ENCODE measurements at places on chromosomes 6 and 20.
A peak's percentile ranks its signal among the peaks of the same experiment; 100 is the strongest.

GRCh38 chr6:100446115-100447080 is 18.3 kb downstream of the SIM1 start:
- no peak for DNase-seq

GRCh38 chr6:170051229-170052172 is 239.4 kb downstream of the DLL1 start:
- no peak for DNase-seq

DNA sequence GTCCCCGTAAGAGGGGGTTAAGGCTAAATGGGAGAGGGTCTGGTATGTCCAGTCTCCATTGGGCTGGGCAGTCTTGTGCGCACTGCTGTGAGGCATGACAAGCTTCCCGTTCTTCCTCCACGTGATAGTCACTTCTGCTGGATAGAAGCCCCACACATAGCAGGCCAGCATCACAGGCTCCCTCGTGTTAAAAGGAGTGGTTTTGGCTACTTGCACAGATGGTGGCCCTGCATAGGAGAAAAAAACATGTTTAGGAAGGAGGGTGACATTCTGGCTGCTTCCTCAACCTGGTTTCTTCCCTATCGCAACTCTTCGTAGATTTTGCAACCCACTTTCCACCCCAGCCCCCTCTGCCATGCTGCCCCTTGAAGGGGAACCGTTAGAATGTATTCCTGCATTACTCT is 3.6 kb downstream of the HLA-DMB start:
- no peak for DNase-seq

DNA sequence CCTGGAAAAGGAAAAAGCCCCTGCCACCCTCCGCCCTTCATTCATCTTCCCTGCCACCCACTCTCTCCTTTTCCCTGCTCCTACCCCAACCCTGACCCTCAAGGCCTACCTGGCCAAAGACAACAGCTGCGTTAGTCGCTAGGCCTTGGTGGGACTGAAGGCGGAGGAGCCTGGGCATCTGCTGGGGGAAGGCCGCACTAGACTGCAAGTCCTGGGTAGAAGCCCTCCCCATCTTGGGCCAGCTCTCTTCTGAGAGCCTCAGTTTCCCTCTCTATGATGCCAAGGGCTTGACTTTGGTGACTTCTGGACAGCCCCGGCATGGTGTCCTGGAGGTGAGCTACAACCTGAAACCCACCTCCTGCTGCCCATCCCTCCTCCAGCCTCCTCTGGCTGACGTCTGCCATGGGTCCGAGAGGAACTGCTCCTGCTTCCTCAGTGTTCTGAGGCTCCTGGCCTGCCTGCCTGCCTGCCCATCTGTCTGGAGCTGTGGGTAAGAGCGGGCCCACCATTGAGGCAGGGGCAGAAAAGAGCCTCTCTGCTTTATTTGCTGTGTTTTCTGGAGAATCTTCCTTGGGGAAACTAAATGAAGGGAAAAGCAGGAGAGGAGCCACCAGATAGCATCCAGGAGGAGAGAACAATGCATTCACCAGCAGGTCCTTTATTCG is 7.5 kb upstream of the FOXC1 start:
- DNase-seq = no peak

DNA sequence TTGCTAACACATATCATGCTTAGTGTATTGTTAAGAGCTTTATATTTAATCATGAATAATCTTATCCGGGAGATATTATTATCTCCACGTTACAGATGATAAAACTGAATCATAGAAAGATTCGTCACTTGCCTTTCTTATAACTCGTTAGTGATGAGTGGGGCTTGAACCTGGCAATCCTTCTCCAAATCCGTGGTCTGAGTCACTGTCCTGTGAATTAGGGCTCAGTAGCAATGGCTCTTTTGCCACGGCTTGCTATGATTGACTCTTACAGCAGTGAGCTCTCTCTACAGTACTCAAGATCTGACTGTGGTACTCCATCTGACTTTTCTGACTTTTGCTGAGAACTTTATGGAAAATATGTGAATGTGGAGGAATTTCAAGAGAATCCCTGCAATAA is 246.9 kb downstream of the PACRG start:
- no peak for DNase-seq

- peak; percentile 60 for DNase-seq
These were observed 71.9 kb upstream of the CNR1 start for GRCh38 chr6:88238065-88238464.

DNA sequence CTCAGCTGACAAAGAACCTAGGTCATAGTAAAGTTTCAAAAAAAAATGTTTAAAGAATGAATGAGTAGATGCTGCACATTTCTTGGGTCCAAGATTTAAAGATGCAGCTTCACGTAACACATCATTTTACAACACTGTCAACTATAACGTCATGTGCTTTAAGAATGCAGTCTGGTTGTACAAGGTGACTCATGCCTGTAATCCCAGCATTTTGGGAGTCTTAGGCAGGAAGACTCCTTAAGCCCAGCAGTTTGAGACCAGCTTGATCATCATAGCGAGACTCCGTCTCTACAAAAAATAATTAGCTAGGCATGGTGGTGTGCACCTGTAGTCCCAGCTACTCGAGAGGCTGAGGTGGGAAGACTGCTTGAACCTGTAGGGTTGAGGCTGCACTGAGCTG is 21.9 kb downstream of the SLC17A5 start:
- no peak for DNase-seq

DNA sequence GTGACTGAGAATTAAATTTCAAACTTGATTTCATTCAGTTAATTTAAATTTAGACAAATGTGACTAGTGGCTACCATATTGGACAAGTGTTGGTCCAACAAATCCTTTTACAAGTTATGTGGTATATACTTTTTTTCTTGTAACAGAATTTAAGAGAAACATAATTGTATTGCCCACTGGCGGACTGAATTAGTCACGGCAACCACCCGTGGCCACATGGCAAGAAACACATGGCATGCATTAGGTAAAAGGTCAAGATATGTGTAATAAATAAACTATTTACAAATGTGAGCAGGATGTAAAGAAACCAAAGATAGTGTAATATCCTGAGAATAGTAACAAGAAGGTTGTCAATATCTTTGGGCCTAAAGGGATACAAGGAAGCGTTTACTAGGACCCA is 91.2 kb downstream of the LCA5 start:
- no peak for DNase-seq

DNA sequence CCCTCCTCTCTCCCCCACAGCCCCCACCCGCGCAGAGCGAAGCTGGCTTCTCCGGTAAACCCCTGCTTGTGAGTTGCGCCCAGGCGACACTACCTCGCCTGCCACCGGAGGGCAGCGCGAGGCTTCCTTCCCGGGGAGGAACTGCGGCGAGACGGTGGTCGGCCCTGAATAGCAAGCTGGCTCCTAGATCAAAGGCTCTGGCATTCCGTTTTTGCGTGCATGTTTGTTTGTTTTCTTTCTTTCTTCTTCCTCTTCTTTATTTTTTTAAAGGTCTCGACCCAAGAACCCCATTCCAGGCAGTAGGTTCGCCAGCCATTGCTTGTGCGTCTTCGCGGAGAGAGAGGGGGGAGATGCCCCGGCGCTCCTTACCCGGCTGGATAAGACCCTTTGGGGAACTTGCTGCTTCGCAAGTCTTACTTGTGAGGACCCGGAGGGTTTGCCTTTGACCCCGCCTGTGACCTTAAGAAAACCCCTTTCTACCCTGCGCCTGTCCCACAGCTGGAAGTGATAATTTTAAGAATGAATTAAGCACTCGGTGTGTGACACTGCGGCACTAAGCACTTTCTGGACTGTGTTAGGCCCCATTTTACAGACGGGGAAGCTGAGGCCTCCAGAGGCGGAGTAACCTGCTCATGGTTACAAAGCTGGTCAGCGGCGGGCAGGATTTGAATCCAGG is 92.7 kb upstream of the SIRPA start:
- DNase-seq = peak; percentile 75

DNA sequence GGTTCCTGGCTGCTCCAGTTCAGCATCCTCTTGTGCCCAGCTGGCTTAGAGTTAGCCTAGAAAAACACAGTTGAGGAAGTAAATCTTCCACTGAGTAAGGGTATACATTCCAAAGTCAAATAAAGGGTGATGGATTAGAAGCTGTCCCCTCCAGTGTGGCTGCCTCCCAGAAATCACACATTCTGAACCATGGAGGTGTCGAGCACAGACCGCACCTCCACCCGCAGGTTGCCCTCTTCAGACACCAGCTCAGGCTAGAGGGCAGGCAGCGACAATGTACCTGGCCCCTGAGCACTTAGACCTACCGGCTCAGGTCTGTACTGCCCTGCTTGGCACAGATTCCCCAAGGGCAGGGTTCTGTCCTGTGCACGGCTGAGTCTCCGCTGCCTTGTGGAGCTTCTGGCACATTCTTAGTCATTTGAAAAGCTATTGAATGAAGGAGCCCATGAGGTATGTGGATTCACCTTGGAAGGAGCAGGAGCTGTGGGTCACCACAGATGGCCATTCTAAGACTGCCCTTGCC is 118.1 kb downstream of the FAM120B start:
- no peak for DNase-seq

DNA sequence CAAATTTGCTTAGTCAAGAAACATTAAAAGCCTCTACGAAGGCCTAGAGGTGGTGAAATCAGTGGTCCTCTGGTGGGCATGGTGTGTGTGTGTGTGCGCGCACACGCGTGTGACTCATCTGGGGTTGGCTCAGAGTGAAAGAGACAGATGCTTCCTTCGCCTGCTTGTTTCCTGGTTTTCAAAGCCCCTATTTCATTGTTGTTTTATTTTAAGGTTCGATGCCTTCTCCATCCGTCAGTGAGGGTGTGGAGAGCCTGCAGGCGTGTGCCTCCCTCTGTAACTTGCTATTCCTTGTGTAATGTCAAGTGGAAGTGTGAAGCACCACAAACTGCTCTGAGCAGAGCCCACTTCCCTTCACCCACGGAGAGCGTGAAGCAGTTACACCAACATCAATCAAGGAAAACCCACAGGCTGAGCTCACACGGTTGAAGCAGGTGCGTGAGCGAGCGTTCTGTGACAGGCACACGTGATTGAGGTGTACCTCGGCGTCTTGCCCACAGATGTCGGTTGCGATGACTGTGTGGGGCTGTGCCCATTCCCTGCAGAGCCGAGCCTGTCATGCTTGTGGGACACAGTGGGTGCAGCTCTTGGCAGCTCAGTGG is 233.9 kb downstream of the PRL start:
- no peak for DNase-seq

DNA sequence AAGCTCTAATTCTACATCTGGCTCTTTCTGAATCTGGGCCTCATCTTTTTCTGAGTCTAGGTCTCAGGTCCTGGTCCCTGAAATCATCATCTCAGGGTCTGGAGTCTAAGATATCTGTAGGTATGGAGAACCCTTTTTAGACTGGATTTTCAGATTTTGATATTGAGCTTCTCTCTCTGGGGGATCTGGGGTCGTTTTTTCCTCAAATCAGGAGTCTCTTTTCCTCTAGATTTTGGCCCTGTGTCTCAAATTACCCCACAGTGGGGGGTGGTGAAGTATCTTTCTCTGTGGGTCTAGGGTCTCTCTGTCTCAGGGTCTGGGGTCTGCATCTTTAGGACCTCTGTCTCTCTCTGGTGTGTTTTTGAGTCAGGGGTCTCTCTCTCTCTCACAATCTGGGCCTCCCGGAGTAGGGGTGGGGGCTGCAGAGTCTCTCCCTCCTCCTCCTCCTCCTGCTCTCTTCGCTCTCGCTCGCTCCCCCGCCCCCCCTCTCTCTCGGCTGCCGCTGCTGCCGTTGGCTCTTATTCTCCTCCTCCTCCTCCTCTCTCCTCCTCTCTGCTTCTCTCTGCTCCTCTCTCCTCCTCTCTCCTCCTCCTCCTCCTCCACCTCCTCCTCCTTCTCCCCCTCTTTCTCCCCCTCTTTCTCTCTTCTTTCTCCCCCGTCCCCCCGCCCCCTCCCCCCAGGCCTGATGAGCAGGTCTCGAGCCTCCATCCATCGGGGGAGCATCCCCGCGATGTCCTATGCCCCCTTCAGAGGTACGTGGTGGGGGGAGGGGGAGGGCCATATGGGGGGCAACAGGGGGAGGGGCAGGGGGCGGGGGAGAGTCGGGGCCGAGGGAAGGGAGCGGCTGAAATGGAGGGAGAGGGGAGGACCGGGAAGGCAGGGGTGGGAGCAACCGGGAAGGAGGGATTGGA is at the start of gene SYNGAP1:
TSS of gene SYNGAP1 (plus strand) at position 486 of the 911 bp plus-strand sequence. CDS start at position 686, 200 bp downstream.
- no peak for DNase-seq

GRCh38 chr6:116327803-116328527 is 42.8 kb upstream of the DSE start:
- no peak for DNase-seq

DNA sequence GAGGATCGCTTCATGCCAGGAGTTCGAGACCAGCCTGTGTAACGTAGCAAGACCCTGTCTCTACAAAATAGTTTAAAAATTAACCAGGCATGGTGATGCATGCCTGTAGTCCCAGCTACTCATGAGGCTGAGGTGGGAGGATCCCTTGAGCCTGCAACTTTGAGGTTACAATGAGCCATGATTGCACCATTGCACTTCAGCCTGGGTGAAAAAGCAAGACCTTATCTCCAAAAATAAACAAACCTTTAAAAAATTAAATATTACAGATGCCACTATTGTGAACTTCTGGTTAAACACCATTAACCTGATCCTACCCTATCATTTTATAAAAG is 116.8 kb downstream of the ARHGAP18 start:
- no peak for DNase-seq

GRCh38 chr6:151141685-151142084 is 98.1 kb upstream of the AKAP12 start:
- no peak for DNase-seq

DNA sequence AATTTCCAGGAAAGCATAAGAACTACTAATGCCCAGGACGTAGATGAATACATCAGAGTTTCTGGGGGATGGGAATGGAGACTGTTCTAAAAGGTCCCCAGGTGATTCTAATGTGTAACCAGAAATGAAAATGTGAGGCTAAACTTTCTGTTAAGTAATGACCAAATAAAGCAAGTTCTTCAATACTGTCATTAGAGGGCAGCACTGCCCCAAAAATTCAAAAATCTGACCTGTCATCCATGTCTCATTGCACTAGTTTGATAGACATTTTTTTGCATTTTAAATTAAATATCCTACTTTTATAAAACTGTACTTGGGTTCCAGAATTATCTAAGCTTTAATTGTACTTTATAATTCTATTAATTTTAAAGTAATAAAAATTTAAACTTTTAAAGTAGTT is 94.9 kb downstream of the RFX6 start:
- peak; percentile 72 for DNase-seq

GRCh38 chr20:7085467-7085866 is 318.0 kb downstream of the BMP2 start:
- DNase-seq = no peak

DNA sequence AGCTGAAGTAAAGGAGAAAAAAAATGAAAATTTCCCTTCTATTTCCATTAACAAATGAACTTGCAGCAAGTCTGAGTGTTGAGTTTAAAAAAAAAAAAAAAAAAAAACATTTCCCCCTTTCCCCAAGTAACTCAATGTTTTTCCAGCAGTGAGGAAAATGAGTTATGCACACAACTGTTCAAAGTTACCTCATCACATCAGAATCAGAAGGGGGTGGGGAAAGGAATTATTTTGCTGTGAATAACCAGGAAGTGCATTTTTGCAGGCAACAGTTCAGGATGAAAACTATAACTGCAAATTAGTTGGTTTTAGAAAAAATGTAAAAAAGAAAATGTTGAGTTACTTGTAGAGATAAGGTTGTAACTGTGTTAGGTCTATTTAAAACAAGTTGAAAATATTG is 568.9 kb upstream of the CITED2 start:
- DNase-seq = peak; percentile 11
